D341Med (cell line): ENCODE measurements at places on chromosomes 13 and 19.
A peak's percentile ranks its signal among the peaks of the same experiment; 100 is the strongest.

DNA sequence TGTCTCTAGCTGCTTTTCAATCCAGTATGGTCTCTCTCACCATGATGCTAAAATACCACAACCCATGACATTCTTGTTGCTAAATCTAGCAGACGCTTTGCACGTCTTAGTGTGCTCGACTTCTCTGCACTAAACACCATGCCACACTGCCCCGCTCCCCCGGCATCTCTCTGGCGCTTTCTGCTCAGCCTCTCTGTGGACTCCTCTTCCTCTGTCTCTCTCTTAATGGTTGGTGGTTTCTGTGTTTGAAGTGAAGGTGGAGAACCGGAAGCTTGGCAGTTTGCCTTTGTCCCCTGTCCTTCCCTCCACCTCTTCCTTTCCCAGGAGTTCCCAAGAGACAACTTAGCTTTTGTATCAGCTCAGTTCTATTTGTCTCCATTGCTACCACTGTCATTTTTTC lies 8.8 kb downstream of the ERCC5 start:
- DNase-seq, result no peak

DNA sequence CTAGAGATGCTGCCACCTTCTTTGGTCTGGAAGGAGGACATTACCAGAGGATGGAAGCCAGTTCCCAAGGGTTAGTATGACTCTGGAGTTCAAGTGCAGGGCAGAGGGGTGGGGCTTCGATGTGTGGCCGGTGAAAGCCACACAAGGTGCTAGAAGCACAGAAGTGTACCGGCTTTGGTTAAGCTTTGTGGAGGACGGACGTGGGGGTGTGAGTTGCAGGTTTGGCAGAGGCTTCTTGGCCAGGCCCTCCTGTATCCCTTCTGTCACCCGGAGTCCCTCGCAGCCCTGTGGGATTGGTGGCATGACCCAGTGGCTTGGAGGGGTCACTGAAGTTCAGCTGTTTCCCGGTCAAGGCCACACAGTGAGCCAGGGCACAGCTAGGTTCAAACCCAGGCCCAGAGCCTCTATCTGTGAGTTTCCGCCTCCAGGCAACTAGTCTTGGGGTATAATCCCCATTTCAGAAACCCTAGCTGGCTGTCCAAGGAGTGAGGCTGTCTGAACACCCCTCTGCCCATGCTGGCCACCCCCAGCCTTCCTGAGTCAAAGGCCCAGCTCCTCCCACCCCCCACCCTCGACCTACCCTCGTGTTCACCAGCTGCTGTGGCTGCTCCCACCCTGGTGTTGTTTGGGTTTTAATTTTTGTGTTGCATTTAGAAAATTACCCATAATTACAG lies 4.6 kb upstream of the SSBP4 start:
- DNase-seq, result no peak

DNA sequence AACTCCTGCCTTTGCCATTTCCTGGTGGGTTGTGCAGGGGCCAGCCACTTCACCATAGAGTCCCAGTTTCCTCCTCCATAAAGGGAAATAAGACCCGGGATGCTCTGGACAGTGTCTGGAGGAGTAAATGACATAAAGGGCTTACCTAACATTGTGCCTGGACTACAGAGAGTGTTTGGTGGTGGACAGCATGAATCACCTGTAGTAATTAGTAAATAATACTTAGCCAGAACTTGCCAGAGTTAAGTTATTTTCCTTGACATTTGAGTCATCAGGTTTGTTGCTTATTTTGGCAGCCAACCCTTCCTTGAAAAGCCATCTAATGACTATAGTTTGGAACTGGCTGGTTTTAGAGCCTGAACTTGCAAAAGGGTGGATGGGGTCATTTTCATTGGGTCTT lies 159.2 kb downstream of the SLC7A1 start:
- DNase-seq, result no peak

GRCh38 chr13:45851171-45851921 lies at the start of gene SIAH3:
SIAH3 (minus strand) TSS chr13:45851753; CDS start chr13:45851629, 124 bp downstream.
- DNase-seq, result peak; percentile 69

DNA sequence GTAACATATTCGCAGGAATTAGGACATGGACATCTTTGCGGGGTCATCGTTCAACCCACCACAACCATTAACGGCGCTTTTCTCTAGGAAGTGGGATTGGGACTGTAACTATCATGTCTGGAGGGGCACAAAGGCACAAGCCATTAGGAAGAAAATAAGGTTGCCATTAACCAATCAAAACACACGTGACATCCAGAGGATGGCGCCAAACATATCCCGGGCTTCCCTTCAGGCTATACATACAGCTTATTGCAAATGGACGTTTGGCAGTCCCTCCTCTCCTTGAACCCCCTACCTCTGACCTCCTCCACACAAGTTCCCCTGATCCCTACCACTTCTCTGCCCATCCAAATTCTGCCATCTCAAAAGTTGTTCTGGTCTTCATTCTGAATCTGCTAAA lies 26.6 kb upstream of the GSX1 start:
- no peak for DNase-seq

DNA sequence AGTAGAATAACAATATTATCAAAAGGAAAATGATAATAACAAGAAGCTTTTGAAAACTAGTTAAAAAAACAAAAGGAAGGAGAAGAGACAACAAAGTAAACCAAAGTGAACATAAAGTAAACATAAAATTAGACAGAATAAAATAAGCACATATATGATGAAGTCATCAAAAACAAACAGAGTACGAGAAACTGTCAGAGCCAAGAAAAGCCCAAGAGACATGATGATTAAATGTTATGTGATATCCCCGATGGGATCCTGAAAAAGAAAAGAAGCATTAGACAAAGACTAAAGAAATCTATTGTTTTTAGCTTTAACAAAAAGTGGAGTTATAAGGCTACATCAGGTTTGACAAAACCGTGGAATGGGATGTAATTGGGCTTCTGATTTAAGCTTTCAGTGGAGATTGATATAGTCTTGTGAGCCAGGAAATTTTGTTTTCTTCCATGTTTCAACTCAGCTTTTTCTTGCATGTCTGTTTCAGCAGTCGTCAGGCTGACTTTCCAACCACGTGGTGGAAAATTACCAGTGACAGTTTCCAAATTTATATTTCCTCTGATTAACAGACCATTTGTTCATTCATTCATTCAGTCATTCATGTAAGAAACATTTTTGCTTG lies 64.9 kb downstream of the KL start:
- DNase-seq, result no peak

- no peak for DNase-seq
Observed at GRCh38 chr19:11013771-11014170, 52.9 kb downstream of the SMARCA4 start.

DNA sequence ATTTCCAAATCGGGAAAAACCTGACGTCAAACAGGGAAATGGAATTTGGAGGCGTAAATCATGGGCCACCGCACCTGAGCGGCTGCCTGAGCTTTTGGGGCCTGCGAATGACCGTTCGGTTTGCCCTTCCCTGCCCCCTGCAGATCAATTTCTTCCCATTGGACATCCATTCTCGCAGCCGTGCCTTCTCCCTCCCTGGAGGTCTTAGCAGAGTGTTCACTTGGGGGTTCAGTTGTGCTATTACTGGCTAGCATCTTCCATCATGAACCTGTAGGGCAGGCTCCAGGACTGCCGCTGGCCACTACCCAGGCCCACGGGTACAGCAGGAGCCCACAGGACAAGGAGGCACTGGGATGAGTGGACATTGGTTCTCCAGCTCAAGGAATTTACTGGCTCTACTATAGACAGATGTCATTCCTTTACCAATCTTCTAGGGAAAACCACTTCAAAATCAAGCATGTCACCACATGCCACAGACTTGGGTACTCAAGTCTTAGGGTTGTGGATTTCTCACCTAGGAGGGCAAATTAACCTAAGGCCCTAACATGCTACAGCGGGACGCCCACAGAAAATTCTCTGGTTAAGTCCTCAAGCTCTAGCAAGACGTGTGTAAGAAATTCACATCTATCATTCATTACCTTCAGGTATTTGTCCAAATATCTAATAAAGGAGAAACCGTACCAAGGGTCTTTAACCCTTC lies 75.5 kb downstream of the COL4A1 start:
- no peak for DNase-seq

GRCh38 chr13:46834657-46835056 lies 37.7 kb upstream of the ESD start:
- no peak for DNase-seq

GRCh38 chr13:74052402-74052928 lies 81.7 kb downstream of the KLF12 start:
- DNase-seq, result no peak

GRCh38 chr19:17090583-17090982 lies 15.0 kb downstream of the MYO9B start:
- no peak for DNase-seq

- no peak for DNase-seq
Observed at GRCh38 chr19:397941-398706, 10.8 kb downstream of the C2CD4C start.
